ENCODE measurements at places on chromosomes 2 and 18.

DNA sequence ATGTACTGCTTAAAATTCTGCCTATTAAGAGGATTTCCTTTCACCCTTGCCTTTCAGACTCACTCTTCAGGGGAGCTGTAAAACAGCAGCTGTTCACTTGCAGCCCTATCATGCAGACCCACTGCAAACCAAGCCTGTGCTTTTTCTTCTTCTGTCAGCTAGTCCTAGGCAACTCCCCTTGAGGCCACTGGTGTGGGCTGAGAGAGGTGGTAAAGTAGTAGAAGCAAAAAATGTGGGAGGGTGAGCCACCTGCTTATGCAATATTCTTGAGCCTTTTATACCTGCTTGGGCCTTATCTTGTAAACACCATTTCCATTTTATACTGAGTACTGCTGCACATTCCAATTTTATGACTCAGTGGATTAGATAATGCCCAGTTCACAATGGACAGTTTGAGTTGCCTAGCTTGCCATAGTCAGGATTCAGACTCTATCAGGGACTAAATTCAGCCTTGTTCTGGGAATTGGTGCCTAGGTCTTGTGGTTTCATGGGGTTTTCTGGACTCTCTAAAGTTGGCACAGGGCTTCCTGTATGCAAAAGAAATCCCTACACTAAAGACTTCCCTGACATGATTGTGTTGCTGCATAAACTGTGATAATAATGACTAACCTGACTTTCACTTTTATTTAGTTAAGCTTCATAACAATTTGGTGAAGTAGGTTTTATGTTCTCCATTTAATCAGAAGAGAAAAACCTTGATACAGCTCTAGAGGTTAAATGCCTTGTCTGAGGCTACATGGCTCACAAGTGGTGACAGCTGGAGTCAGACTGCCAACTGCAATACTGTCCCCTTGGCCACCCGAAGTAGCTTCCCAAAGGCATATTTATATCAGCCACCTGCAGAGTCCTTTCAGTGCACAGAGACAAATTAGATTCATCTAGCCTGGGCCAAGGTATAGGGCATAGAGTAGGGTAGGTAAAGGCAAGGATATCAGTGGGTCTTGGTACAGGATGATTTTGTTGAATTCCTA is 47.4 kb upstream of the KDM3A start:
- no peak for DNase-seq

- no peak for DNase-seq
These were observed 36.7 kb upstream of the NPC1 start for GRCh38 chr18:23623040-23623439.

- peak; percentile 42 for DNase-seq
These were observed 347.5 kb downstream of the METTL4 start for GRCh38 chr18:2223849-2224248.

GRCh38 chr2:8546612-8547283 is 135.1 kb upstream of the ID2 start:
- peak; percentile 7 for DNase-seq

DNA sequence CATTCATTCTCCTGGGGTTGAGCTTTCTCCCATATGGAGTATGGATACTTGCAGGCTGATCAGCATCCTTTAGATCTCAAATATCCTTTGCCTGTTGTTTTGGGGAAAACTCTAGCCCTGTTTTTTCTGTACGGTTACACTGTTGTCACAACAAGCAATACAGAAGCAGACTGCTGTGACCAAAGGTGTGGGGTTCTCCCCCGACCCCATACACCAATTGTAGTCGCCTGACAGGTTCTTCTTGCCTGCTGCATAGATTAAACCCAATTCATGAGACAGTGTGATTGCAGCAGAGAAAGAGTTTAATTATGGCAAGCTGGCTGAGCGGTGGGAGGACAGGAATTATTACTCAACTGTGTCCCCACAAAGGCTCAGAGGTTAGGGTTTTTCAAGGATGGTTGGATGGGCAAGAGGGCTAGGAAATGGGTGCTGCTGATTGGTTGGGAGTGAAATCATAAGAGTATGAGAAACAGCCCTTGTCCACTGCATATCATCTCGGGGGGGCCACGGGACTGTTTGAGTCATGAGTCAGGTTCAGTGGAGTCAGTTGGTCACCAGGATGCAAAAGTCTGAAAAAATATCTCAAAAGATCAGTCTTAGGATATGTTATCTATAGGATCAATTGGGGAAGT is 40.6 kb downstream of the ITGB1BP1 start:
- DNase-seq = no peak

GRCh38 chr2:30649278-30649677 is 158.0 kb downstream of the CAPN13 start:
- no peak for DNase-seq

GRCh38 chr2:68594041-68594440 is 49.3 kb upstream of the PROKR1 start:
- DNase-seq = no peak

GRCh38 chr18:6661692-6662415 is 67.7 kb upstream of the ARHGAP28 start:
- DNase-seq = no peak

DNA sequence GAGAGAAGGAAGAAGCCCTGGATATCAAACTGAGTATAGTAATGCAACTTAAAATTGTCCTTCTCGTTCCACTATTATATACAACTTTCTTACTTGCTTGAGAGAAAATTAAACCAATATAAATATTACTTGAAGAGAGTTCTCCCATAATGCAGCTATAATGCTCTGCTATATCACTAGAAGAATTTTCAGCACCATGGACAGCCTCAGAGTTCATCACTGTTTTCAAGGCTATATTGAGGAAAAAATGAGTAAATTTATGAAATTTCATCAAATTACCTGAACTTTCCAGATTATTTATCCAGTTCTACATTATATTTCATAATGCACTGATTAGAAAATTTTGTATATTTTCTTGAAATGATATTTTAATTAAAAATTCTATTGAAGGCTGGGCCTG is 1053.5 kb upstream of the FAM98A start:
- no peak for DNase-seq

GRCh38 chr2:188600536-188601210 is 309.0 kb downstream of the GULP1 start:
- DNase-seq = no peak

DNA sequence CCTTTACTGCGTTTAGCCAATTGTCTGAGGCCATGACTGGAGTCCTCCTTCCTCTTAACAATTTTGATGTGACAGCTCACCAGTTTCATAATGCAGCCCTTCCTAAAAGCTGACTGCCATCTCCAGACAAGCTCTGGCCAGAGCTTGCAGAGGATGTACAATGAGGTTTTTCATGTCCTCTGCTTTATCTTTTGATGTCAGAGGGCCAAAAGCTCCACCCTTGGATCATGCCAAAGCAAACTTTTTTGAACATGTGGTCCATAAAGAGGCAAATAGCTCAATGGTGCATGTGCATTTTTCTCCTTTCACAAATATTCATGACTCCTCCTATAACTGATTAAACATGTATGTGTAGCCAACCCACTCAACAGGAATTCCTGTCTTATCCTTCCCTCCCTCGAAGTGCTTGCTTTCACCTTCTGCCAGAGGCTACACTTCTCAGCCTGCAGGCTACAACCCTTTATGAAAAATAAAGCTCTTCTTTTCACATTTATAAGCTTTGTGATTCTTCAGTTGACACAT is 266.2 kb downstream of the FBXO15 start:
- no peak for DNase-seq

DNA sequence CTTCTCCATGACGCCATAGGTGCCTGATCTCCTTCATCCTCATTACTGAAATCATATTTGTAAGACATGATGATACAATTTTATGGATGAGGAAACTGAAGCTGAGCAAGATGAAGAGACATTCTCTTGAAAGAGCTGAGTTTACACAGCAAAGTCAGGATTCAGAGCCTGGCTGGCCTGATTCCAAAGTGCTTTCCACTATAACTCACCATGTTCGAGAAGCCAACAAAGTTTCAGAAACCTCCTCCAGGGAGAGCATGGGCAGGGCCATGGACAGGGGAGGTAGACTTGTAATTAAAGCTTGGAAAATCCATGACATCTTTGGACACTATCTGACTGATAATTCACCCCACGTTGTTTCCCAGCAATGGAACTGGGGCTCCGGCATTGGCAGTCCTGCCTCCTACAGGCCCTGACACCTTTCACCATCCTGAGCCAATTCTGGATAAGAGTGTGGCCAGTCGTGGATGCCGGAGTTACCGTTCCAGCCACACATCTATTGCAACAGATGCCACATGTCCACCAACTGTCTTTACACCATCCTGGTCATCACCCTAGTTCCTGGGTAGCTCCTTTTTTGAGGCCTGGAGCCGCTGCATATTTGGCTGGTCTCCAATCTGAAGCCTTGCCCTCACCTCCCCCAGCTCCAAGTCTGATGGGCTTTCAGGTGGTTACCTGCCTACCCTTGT is 85.0 kb upstream of the PPP1CB start:
- DNase-seq = no peak

GRCh38 chr2:54081574-54081973 is 33.8 kb upstream of the ACYP2 start:
- no peak for DNase-seq

DNA sequence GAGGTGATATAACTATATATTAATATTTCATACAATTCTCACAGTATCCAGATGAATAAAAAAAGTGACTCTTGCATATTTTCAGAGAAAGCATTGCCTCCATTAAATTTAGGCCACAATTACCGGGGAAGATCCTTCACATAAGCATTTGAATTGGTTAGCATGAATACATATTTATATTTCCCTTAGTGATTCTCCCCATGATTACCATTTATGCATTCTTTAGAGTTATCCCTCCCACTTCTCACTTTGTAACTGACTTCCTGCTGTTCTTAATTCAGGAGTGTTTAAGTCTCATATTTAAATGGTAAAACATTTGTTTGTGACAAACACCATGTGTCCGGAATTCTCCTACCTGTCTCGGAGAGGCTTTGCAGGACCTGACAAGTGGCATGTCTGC is 523.4 kb downstream of the CCDC85A start:
- no peak for DNase-seq

DNA sequence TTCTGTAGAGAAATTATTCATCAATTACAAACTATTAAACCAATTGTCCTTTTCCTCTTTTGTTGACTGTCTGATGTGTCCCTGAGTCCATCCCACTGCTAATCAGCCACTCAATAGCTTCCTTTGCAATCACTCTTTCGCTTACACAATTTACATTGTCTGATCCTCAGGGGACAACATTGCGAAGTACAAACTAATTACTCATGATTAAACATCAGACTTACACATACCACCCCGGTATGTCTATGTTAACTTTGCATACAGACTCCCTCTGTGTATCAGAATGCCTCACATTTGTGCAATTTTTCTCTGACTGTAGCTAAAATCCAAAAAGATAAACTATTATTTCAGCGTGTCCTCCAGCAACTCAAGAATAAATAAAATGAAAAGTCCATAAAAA is 264.4 kb upstream of the REV1 start:
- no peak for DNase-seq

DNA sequence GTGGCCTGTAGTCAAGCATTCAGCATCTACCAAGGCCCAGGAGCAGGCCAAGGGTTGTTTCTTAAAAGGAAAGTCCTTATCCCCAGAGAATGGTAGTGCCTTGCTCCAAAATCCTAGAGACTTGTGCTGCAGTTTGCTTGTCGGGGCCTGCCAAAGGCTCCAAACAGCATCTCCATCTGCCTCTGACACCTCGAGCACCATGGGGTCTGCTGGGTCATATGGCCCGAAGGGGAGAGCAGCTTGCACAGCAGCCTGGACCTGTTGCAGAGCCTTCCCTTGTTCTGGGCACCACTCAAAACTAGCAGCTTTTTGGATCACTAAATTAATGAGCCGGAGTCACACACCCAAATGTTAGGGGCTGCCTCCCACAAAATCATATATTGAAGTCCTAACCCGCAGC is 35.7 kb downstream of the GNAL start:
- no peak for DNase-seq

GRCh38 chr2:133431289-133431688 is 137.0 kb downstream of the NCKAP5 start:
- no peak for DNase-seq

GRCh38 chr2:176812246-176812775 is 400.3 kb upstream of the HNRNPA3 start:
- DNase-seq = no peak

GRCh38 chr2:84832772-84833461 is 48.0 kb downstream of the TRABD2A start:
- DNase-seq = no peak

DNA sequence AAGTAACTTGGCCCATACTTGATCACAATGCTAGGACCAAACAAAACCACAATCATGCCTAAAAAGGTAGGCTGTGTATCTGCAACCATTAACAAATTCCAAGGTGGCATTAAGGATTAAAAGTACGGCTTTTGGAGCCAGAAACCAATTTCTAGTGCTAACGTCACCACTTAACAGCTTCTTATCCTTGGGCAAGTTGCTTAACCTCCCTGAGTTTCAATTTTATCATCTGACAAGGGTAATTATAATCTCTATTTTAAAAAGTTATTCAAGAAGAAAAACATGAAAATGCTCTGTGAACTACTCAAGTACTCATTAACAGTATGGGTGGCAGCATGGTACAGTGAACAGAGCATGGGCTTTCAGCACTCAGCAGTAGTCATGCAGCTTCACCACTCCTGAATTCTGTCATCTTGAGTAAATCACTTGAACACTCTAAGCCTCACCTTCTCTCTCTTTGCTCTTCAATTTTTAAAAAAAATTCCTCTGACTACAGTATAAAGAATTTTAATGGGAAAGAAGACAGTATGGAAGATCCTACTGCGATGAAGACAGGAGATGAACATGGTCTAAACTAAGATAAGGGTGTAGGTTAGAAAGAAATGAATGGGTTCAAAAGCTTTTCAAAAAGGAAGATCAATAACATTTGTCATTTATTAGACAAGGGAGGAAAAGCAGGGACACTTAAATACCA is 69.2 kb downstream of the SS18 start:
- DNase-seq = no peak

DNA sequence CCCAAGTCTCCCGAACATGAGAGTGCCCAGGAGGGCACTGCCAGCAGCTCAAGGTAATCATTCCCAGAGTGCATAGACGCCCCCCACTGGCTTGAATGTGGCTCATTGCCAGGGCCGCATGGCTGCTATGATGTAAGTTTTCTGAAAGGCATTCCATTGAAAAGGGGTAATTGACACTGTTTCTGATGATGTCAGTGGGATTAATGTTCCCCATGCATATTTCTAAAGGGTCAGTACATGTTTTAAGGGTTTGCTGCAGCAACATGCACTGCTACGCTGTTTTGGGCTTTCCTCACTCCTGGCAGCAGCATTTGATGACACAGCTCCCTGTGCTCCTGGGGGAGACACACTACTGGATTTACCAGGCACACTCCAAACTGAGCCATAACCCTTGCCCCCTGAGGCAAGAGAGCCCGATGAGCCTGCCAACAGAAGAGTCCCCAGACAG is 36.7 kb downstream of the KIAA2012 start:
- no peak for DNase-seq

DNA sequence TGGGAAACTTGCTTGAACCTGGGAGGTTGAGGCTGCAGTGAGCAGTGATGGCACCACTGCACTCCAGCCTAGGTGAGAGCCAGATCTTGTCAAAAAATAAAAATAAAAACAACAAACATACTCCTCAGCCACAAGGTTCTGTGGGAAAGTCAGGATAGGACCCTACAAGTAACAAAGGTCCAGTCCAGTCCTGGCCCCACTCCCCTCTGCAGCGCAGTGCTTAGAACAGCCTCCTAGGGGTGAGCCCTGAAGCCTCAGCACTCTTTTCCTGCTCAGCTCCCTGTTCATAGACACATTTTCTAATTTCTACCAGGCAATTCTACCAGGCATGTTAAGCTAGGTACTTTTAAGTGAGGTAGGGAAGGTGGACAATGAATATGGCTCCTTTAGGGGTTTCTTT is 22.2 kb upstream of the SDC1 start:
- no peak for DNase-seq
